Right lobe of liver (tissue), 6 donors: ENCODE measurements at places on chromosomes 3 and 15.

DNA sequence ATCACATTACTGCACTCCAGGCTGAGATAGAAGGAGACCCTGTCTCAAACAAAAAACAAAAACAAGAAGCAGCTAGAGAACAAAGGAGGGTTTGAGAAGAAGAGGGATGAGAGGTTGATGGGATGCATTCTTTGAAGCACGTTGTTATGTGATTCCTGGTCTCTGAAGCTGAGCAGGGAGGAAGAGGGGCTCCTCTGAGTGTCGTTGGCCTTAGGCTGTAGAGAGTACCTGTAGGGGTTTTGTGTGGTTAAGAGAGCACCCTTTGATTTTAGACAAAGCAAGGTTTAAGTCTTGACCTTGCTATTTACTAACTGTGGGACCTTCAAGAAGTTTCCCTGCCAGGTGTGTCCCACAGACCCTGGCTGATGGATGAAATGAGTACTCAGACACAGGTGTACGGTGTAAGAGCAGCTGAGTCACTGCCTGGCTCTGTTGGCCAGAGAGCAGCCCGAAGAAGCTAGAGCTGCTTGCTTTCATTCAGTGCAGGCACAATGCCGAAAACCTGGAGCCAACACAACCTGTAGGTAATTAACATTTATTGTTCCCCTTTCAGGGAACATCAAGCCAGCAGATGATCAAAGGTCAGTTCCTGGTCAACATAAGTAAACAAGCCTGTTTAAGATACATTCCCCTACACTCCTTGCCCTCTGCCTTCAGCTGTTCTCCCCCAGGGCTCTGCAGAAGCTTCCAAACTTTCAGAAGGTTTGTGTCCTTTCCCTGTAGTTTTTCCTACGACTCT is 67.2 kb downstream of the LRRK1 start:
- no peak for DNase-seq

DNA sequence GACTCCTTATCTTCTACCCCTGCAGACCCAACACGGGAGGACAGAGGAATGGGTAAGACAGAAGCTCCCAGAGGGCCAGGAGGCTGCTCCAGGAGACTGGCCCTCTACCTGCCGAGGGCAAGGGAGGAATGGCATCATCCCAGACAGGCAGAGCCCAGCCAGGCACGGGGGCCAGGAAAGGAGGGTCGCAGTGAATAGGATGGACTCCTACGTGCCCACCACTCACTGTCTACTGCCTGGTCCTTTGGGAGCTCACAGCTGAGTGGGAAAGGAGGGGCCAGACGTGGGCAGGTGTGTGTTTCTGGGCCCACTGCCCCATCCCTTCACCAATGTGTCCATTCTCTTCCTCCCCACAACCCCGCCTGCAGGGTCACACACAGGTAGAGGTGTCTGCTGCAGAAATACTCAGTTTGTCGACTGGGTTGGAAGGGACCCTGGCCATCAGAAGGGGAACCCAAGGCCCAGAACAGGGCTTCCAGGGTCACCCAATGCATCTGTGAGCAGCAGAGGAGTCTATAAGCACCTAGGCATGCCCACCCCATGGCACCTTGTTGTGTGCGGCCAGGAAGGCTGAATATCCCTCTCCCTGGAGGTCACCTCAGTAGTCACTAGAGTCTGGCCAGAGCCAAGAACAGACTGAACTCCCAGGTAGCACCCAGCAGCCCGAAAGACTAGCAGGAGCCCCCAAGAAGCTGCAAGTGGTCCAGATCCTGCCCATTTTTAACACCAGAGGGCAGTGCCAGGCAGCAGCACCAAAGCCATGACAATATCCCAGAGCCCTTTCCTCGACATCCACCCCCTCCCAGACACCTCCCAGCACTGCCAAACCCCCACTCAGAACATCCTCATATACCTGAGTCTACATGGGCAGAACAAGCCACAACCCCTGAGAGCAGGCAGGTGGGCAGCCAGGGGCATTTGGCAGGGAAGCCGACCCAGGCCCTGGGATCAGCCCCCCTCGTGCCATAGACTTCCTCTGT is 24.0 kb downstream of the TKT start:
- DNase-seq = no peak

GRCh38 chr3:9223672-9224071 is 25.8 kb downstream of the SRGAP3 start:
- DNase-seq = no peak

GRCh38 chr3:84820126-84820525 is 138.7 kb upstream of the CADM2 start:
- DNase-seq = no peak

GRCh38 chr15:68228971-68229385 is 550 bp downstream of the CLN6 start:
- DNase-seq = peak; percentile 68

DNA sequence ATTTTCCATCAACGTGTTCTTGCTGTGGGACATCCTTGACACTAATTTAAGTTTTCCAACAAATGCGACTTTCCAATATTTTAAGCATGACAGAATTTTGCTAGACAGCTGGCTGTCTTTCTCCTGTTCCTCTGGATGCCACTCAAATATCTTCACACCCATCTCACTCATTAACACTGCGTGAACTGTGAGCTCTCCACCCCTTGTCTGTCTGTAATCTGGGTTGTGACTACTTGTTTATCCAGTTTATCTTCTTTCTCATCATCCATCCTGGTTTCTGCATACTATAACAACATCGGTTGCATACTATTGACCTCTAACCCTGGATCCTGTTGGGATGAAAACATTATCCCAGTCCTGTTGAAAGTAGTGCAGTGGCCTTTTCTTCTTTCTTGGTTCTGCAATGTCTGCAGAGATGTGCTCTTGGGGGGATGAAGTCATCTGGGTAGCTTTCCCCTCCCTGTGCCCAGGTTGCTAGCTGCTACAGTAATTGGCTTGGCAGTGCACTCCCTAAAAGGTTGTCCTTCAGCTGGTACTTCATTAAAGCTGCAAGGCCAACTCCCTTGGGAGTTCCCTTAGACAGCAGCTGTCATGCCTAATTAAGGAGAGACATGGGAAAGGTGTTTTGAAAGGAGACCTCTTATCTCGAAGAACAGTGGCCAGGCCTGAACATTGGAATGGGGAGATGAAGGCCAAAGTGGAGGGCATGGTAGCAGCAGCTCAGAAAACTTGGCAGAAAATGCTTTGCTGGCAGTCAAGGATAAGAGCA is 24.7 kb downstream of the KAT2B start:
- no peak for DNase-seq

GRCh38 chr3:182784542-182784941 is 8.8 kb upstream of the ATP11B start:
- no peak for DNase-seq

DNA sequence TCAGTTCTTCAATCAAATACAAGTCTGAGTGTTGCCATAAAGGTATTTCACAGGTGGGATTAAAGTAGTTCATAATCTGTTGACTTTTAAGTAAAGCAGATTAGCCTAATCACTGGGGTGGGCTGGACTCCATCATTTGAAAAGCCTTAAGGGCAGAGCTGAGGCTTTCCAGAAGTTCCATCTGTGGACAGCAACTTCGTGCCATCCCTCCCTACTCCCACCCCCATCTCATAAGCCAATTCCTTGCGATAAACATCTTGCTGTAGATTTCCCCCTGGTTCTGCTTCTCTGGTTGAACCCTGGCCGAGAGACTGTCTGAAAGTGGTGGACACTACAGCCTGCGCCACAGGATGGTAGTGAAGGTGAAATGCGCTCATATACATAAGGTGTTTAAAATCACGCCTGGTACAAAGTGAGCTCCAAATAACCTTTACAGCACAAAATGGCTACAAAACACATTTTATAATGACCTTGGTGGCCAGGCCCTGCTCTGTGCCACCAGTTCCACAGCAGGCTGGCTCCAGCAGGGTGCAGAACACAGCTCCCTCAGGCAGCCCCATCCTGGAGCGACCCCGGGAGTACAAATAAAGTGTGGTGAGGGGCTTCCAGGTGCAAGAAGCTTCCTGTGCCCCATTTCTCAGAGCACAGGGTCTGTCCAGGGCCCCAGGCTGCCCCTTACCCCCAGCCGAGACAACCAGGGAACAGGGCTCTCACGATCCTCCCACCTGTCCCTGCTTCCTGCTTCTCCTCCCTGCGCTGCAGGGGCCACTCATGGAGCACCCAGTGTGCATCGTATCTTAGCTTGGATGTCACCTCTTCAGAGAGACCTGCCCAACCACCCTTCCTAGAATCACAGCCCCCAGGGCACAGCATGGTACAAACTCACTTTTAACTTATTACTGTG is 25.8 kb upstream of the GATA2 start:
- DNase-seq = no peak

- no peak for DNase-seq
These were observed 142.5 kb downstream of the NR1I2 start for GRCh38 chr3:119924111-119925094.

DNA sequence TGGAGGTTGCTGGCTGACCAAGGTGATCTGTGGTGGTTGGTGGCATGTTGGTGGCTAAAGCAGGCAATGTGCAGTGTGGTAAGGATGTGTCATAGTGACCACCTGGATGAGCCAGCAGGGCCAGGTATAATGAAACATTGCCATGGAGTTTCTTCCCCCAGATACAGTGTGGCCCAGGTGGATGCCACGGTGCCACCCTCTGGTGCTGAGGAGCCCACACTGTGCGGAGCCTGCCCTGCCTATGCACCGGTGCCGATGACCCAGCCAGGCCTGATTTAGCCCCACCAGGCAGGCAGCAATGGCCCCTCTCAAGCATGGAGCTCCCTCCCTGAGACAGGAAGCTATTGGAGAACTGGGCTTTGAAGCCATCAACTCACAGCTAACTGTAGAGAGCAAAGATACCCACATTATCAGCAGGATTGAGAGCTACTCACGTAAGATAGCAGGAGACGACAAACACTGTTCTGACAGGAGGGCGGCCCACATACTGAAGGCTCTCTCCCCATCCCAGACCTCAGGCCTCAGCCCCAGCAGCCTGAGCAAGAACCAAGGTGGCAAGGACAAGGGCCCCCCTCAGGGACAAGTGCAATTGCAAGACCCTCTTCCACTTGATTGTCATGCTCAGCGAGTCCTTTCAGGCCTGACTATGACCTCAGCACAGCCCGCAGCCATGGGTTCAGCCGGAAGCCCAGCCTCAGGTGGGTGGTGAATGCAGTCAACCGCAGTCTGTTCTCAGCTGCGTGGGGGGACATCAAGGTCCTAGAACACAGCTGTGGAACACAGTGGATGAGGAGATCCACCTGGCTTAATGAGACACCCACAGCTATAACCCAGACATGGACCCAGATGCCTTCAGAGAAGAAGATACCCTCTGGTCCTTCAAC is 82.8 kb upstream of the CDV3 start:
- DNase-seq = no peak
